ENCODE measurements at places on chromosomes 2 and 18. TPM values are rescaled to one million over a fixed set of nuclear protein-coding genes. Genes with fewer than 3 reads are reported as not detected.

Gene LOXHD1
- 0.17 TPM for total RNA-seq

- no peak for DNase-seq
Observed at GRCh38 chr2:129224486-129224885, 755.0 kb upstream of the RAB6C start.

GRCh38 chr2:182630207-182630606 is 85.8 kb upstream of the DNAJC10 start:
- no peak for DNase-seq

DNA sequence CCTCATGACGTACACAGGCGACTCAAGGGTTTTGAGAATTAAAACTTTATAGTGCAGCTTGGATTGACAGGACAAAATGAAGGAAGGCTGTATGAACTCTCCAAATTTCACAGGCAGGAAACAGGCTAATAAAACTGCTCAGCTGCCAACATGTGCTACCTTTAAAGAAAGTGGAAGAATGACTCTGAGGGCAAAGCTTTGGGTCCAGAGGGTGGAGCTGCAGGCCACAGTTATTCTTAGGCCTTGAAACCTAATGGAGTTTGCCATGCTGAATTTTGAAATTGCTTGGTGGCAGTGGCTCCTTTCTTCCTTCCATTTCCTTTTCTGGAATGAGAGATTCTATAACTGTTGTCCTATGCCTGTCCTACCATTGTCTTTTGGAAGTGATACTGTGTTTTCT is 34.8 kb downstream of the HAT1 start:
- peak; percentile 19 for DNase-seq

Gene PAIP2B
- total RNA-seq: 29.7 TPM

GRCh38 chr2:43507137-43507536 is 88.7 kb downstream of the THADA start:
- DNase-seq: no peak

Gene NCK2
- 62.4 TPM for total RNA-seq
